ENCODE measurements at places on chromosomes 4 and X. TPM values are rescaled to one million over a fixed set of nuclear protein-coding genes. Genes with fewer than 3 reads are reported as not detected.

GPC3 gene
- 0.44 TPM for total RNA-seq

RAB9B gene
- 0.22 TPM for total RNA-seq

DNA sequence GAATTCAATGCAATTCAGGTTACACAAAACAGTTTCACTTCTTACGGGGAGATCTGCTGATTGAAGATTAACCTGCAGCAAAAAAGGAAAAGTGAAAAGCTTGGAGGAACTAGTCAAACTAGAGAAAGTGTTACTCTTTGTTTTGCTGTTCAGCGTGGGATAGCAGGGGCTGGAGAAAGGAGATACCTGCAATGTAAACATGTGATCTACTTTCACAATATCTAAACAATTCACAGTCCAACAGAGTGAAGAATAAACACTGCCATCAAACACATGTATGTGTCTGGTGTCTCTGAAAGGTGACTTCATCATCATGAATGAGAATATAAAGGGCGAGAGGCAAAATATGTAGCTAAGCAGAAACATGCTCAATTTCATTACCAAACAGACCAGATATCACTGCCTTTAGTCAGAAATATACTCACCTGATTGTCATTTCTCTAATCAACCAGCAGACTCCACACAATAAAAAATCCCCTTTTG, 26.4 kb downstream of the NIPAL1 start:
- no peaks in the 10 kb centered on the region for H3K36me3 ChIP-seq
- peaks cover 19% of the 10 kb centered on the region for H3K4me1 ChIP-seq
- no peak for DNase-seq
- H3K4me3 ChIP-seq = no peak overlapping the region

GRCh38 chrX:136975684-136976470, 57.9 kb downstream of the GPR101 start:
- no peak overlapping the region for H3K4me3 ChIP-seq
- DNase-seq = no peak
- H3K27me3 ChIP-seq = no peaks in the 10 kb centered on the region
- no peaks in the 10 kb centered on the region for H3K36me3 ChIP-seq
- H3K27ac ChIP-seq = no peak overlapping the region
